ENCODE measurements at places on chromosomes 6 and 20.
A peak's percentile ranks its signal among the peaks of the same experiment; 100 is the strongest.

DNA sequence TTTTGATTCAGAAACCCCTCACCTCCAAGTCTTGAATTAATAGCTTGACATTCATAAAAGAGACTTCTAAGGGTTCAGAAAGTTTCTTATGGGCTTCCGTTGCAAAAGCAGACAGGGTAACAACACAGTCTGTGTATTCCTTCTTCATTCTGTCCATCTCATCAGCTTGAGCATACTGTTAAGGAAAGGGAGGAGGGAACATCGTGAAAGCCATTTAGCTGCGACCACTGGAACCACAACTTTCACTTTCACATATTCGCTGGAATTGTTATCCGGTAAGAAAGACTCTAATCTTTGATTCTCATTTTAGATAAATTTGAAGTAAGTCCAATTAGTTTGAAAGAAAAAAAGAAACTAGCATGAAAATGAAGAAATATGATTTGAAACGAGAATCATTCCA is 174.4 kb downstream of the SYNE1 start:
- DNase-seq: no peak

- no peak for DNase-seq
Measured at GRCh38 chr20:46112430-46113112, 5.5 kb upstream of the CD40 start.

DNA sequence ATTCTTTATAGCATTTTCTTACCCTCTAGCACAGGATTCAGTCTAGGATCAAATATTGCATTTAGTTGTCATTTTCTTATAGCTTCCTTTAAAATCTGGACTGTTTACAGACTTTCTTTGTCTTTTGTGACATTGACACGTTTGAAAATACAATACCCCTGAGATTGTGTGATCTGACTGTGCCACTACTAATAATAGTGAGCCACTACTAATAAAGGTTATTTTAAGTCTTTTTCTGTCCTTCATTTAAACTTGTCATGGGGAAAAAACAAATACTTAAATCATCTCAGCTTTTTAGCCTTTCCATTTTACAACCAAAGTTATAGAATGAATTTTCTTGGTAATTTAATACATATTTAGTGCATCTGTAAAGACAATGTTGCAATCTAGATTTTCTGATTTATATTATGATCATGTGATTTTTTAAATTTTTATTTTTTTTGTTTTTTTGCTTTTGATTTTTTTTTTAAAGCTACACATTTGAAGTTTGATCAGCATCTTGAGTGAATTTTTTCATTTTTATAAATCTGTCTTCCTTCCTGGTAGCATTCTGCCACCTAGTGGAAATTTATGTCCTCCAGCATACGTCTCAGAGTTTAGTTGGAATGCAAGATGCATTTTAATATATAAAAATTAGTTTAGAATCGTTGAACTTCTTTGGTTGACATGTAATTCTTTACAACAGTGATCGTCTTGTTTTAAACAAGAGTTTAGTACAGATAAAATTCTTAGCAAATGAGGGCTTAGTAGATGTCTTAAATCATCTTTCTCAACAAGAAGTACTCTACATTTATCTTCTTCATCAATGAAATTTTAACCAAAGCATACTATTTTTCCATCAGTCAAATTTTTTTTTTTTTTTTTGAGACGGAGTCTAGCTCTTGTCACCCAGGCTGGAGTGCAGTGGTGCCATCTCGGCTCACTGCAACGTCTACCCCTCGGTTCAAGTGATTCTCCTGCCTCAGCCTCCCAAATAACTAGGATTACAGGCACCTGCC is 119.4 kb downstream of the NCOA3 start:
- DNase-seq: no peak

GRCh38 chr6:20652299-20653084 is 118.2 kb downstream of the CDKAL1 start:
- no peak for DNase-seq

- DNase-seq: no peak
Measured at GRCh38 chr6:106981926-106982325, 7.4 kb upstream of the CD24 start.

- peak; percentile 5 for DNase-seq
Measured at GRCh38 chr6:170074435-170074834, 216.4 kb downstream of the DLL1 start.

DNA sequence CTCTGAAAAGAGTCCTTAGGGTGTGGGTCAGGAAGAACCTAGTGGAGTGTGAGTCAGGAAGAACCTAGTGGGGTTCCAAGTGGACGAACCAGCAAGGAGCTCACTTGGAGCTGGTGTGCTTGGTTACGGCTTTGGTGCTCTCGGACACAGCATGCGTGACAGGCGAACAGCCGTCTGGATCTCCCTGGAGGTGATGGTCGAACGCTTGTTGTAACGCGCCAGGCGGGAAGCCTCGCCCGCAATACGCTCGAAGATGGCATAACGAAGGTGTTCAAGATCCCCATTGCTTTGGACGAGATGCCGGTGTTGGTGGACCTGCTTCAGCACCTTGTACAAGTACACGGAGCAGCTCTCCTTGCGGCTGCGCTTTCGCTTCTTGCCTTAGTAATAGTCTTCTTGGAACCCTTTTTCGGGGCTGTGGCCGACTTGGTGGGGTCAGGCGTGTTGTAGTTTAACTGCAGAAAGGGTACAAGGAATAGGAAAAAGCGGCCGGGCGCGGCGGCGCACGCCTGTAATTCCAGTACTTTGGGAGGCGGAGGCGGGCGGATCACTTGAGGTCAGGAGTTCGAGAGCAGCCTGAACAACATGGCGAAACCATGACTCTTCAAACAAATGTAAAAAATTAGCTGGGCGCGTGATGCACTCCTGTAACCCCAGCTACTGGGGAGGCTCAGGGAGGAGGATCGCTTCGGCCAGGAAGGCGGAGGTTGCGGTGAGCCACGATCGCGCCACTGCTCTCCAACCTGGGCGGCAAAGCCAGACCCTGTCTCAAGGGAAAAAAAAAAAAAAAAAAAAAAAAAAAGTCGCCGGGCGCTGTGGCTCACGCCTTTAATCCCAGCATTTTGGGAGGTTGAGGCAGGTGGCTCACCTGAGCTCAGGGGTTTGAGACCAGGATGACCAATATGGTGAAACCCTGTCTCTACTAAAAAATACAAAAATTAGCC is 48.0 kb downstream of the OR2B2 start:
- DNase-seq: no peak

GRCh38 chr6:54846857-54847674 is 495 bp downstream of the FAM83B start:
- no peak for DNase-seq

GRCh38 chr6:32178547-32179440 is 589 bp downstream of the RNF5 start:
- no peak for DNase-seq

DNA sequence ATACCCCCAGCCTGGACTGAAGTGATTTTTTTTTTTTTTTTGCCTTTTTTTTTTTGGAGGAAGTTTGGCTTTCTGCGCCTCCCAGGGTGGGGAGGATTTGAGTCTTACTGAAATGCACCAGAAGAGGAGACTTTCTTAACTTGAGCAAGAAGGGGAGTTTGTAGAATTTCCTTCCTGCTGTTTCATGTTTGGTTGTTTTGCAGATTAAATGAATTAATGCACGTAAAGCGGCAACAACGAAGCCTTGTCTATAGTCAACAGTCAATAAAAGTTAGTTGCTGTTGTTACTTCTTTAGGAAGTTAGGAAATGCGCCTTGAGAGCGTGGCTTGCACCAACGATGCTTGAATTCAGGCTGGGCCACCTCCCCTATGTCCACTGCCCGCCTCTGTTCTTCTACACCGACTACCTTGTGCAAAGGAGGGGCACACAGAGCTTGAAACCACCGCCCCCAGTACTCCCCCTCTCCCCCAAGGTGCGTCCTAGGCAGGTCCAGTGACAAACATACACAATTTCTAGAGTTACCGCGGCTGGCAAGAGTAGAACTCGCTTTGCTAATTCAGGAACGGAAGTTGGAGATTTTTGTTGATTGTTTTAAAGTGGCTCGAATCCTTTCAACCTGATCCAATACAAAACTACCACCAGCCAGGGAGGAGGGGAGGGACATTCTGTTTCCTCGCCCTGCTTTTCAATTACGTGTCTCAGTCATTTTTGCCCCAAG is 830 bp upstream of the CYP24A1 start:
- DNase-seq: no peak

- DNase-seq: no peak
Measured at GRCh38 chr6:1625794-1626435, 16.2 kb downstream of the FOXC1 start.

DNA sequence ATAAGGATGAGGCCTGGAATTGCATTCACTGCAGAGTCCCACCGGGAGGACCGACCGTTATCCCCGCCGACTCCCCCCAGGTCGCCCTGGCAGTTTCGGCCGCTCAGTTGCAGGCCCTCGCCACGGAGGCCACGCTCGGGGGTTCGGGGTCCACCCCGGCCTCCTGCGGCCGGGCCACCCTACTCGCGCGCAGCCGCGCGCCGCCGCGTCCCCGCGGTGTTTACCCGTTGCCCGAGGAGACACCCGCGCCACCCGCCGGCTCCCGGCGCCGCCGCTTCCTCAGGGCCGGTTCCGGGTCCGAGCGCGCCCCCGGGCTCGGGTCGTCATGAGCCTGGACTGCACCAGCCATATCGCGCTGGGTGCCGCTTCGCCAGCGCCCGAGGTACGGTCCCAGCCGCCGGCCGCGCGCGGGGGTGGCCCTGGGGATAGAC is at the start of gene CCDC170:
CCDC170 (plus strand) TSS at position 214 of the 431 bp plus-strand sequence; CDS start at position 326, 112 bp downstream.
- DNase-seq: peak; percentile 24

DNA sequence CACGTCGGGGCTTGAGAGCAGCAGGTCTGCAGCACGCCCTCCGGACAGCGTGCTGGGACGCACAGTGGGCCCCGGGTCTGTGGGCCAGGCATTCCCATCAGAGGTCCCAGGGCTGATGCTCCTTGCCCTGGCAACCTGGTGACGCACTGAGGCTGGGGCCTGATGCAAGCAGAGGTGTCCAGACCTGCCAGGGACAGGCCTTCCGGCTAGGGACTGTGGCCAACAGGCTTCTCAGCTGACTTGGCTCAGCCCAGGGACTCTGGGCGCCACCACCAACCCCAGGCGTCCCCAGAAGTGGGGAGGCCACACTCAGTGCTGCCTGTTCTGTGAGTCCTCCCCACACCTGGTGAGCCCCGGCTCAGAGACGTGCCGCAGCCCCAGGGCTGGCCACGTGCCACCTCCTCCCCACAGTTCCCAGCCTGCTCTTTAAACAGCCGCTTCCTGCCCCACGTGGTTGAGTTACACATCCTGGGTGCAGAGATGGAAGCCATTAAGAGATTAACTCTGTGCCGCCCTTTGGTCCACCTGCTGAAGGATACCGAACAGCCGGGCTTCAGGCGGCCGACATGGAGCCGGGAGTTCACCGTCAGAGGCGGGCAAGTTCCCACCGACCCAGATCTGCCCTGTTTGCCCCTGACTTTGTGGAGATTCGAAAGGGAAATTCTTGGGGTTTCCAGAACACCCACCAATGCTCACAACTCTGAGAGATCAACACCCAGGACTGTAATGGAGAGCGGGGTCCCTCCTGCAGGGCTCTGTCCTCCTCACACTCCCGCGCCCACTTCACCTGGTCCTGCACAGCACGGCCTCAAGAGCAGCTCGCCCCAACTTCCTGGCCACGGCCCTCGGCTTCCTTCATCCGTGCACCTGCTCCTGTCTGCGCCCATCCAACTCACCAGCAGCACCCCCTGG is 37.6 kb upstream of the ZBP1 start:
- DNase-seq: peak; percentile 86

DNA sequence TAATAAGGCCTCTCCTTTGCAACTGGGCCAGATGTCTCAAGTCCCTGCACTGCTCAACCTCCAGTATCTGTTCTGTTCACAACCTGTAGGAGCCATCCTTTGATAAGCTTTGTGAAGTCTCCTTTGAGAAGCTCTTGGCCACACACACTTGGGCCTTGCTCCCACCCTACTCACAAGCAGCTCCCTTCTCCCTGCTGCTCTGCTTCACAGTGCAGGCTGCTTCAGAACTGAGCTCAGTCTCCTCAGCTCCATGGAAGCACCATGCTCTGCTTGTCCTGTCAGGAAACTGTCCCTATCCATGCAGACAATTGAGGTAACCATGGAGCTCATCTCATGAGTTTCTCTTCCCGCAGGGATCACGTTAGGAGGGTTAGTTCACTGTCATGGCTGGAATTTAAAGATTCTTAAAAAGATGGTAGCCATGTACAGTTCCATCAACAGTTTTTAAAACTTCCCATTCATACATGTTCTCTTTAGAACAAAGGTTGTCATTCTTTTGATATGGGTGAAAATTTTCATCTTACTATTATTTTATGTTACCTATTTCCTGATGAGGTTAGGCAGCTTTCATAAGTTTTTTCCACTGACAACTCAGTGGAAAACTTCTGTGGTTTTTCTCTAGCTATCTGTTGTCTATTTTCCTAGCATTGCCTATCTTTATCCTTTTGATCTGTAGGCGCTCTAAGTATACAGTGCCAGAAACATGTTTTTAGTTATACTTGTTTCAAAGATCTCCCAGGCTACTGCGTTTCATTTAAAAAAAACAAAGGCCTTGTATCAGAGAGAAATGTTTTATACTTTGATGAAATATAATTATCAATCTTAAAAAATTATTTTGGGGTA is 62.6 kb downstream of the AK9 start:
- no peak for DNase-seq

GRCh38 chr6:108884211-108885059 is 36.2 kb downstream of the ARMC2 start:
- no peak for DNase-seq

DNA sequence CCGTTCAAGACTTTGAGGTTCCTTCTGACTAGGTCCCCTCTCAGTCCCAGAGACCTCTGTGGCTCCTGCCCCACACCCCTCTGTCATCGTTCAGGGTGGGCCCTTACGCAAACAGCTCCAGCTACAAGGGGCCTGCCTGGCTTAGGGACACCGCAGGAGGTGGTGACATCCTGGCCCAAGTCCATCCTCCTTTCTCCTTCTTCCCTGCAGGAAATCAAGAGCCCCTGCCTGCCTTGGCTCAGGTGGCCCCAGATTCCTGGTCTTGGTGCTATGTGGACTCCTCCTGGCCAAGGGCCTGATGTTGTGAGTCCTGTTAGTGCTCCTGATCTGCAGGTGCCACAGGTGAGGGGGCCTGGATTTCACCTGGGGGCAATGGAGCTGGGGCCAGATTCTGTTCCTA is 8.1 kb downstream of the TREML4 start:
- no peak for DNase-seq

DNA sequence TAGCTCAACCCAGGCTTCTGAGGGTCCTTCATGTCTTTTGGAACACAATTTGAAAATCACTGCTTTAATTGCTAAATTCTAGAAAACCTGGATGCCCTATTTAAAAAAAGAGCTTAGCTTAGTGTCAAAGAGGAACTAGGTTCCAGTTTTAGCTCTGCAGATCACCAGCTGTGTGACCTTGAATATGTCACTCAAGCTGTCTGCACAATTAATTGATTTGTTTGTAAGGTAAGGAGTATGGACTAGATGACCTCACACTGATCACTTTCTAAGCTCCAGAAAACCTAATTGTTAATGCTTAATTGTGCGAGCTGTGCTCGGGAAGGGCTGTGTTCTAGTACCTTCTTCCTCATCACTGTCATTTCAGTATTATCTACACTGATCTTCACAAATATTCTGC is 26.2 kb downstream of the UTRN start:
- DNase-seq: no peak

- DNase-seq: no peak
Measured at GRCh38 chr20:101975-102374, 14.5 kb downstream of the DEFB125 start.
